ENCODE measurements at places on chromosomes 1 and 21. TPM values are rescaled to one million over a fixed set of nuclear protein-coding genes. Genes with fewer than 3 reads are reported as not detected.

The PARK7 gene
- 135 TPM for total RNA-seq

The GJB5 gene
- total RNA-seq: not detected

The SIK1 gene
- 5.5 TPM for total RNA-seq

The ZNF695 gene
- total RNA-seq: 1.7 TPM

The KRTAP21-2 gene
- not detected for total RNA-seq

The CSF3R gene
- total RNA-seq: 1.4 TPM
